ENCODE measurements at places on chromosomes 2 and 18.

DNA sequence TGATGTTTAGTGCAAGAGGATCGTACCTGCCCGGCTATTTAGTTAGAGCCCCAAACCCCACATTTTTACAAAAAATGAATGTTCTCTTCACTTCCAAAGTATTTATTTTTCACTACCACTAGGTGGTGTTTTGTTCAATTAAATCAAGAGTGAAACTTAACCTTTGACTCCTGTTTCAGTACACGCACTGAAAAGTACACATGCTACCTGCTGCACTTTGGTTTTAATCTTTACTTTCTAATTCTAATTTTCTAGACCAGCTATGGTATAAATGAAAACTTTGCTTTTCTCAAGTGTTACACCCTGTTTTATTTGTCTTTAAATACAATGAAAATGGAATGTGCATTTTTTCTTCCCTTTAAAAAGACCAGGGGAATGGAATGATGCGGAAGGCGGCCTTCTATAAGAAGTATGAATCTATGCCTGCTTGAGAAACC lies 31.4 kb upstream of the CHN1 start:
- DNase-seq: no peak

GRCh38 chr2:191167766-191168165 lies 17.0 kb upstream of the STAT4 start:
- DNase-seq: peak; percentile 88

- DNase-seq: no peak
Measured at GRCh38 chr2:99648178-99648844, 158.5 kb upstream of the REV1 start.

DNA sequence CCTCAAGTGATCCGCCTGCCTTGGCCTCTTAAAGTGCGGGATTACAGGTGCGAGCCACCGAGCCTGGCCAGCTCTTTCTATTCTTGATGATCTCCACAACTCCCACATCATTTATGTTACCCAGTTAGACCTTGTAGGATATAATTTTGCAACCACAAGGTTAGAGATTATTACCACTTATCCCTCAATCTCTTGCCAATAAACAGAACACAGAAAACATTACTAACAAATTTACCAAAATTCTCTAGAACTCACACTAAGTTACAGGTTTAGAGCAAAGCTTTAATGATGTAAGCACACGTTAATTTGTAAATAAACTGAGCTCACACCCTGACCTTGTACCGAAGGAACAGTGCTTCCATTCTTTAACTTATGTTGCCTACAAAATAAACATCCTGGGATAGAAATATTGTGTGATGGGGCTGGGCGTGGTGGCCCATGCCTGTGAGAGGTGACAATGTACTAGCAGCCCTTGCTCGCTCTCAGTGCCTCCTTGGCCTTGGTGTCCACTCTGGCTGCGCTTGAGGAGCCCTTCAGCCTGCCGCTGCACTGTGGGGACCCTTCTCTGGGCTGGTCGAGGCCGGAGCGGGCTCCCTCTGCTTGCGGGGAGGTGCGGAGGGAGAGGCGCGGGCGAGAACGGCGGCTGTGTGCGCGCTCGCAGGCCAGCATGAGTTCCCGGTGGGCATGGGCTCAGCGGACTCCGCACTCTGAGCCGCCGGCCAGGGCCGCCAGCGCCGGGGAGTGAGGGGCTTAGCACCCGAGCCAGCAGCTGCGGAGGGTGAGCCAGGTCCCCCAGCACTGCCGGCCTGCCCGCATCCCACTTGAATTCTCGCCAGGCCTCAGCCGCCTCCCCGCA lies 42.1 kb upstream of the ITSN2 start:
- DNase-seq: no peak

DNA sequence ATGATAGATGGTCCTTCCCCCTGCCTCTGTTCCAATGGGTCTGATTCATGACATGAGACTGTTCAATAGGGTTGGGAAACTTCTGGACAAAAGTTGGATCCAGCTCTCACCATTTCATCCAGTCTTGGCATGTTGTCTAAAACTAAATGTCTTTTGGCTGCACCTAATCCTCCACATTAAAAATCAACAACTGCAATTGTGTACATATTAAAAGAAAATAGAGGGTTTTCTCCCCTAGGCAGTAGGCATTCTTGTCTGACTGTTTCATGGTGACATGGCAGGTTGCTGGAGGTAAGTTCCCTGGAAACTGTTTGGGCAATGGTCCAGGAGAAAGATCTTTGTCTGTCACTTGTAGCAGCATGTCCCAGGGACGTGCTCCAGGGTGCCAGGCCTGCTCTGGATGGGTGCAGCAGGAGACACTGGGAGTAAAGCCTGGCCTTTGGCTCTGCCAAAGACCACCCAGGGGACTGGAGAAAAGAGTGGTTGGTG lies 135.8 kb downstream of the TCF4 start:
- no peak for DNase-seq

- peak; percentile 41 for DNase-seq
Measured at GRCh38 chr2:1556776-1557466, 143.7 kb downstream of the TPO start.

- no peak for DNase-seq
Measured at GRCh38 chr2:100223502-100223901, 81.1 kb upstream of the AFF3 start.

DNA sequence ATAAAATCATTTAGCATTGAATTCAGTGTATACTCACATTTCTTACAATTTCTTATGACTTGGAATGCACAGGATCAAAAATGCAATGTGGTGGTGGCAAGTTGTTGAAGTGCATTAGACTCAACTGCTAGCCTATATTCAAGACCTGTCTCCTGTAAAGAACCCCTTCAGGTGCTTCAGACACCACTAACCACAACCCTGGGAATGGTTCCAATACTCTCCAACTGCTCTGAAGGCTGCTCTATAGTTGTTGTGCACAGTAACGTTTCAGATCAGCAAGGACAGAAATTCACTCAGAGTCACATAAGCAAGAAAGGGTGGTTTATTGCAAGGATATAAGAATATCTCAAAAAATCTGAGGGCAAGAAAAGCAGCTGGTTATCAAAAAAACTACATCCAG lies 6.5 kb downstream of the GKN1 start:
- DNase-seq: no peak

- DNase-seq: no peak
Measured at GRCh38 chr18:48123324-48123723, 192.9 kb upstream of the SMAD2 start.

- no peak for DNase-seq
Measured at GRCh38 chr2:48209214-48209885, 303.1 kb upstream of the FBXO11 start.

DNA sequence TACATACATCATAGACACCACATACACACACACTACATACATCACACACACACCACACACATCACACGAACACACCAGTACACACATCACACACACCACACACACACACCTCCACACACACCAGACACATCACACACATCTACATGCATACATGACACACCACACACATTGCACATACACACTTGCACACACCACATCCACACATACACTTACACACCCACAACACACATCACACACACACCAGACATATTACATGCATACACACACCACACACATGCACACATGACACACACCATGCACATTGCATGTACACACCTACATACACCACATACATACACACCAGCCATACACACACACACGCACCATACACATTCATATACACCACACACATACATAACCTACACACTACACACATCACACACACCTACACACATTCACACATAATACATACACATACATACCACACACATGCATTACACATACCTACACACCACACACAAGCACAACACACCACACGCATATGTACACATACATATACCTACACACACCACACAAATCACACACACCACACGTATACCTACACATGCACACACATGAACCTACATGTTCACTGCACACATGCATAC lies 156.5 kb downstream of the NDUFA10 start:
- DNase-seq: no peak

DNA sequence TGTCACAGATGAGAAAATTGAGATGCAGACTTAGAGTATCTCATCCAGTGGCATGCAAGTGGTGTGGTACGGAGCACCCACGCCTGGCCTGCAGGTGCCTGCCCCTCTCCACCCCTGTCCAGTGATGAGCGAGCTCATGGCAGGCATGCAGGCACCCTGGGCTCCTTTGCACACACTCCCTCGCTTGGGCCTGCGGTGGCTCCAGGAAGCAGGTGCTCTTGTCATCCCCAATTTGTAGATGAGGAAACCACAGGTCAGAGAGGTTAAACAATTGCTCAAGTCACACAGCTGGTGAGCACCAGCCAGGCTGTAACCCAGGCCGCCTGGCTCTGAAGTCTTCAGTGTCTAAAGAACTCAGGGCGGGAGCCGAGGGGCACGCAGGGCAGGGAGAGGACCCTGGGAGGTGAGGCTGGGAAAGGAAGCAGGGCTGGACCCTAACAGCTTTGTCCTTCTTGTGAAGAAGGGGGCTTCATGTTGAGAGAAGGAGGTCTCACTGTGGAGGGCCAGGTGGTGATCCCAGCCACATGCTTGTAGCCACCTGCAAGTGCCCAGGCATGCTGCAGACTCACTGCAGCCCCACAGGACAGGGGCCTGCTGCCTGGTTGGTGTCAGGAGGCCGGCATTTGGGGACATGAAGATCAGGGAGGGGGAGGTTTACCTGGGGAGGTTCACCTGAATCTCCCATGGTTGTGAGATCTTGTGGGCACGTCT lies 166.2 kb downstream of the SH3RF3 start:
- no peak for DNase-seq

GRCh38 chr2:205053827-205054410 lies 508.6 kb downstream of the PARD3B start:
- no peak for DNase-seq

DNA sequence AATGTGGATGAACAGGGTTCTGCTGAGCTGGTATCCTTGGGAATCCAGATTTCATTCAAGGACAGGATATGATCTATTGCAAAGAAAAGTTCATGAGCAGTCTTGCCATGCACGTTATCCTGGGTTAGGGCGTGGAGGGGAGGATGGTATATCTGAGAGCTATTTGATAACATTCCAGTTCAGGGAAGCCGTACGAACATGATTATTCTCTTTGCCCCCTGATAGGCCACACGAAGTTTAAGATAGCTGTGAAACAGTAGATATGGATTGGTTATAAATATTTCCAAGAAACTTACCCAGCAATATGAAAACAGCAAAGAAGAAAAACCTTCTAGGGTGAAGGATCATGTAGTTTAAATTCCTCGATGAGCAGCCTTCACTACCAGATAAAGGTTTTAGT lies 171.9 kb downstream of the LTBP1 start:
- DNase-seq: no peak

DNA sequence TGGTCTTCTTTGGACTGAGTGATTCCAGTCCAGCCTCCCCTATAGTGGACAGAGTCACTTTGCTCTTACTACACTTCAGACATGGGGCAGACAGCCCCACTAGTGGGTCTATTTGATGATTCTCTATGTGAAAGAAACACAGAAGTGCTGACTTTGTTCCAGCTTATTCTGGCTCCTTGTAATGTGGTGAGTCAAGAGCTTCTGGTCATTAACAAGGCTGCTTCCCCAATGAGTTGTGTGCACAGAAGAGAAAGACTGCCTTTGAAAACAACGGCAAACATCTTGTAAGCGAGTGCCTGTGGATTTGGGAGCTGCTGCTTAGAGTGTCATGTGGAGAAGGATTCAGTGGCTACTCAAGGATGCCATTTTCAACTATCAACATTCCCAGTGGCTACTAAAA lies 39.1 kb downstream of the RMC1 start:
- no peak for DNase-seq

DNA sequence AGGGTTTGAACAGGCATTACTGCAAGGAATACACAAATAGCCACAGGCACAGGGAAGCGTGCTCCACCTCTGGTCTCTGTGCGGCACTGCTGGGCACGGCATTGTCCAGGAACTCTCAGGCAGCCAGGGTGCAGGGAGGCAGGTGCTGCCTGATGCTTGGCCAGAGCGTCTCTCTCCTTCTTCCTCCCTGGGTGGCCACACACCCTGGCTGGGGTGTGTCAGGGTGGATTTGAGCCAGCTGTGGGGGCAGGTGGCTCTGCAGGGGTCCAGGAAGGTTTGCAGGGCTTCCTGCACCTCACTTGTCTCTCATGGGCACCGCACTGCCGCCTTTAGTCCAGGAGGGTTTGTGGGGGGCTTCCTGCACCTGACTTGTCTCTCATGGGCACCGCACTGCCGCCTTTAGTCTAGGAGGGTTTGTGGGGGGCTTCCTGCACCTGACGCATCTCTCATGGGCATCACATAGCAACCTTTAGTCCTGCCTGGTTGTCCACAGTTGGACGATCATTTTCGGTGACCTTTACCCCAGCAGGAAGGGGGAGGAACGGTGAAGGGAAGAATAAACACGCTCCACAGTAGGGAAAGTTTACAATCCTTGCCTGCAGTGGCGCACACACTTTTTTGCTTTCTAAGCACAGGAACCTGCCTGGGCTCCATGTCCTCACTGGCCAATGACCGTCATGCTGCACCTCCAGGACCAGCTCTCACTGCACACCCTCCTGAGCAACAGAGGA lies 332.9 kb downstream of the EIPR1 start:
- no peak for DNase-seq

GRCh38 chr18:36328385-36328858 lies 30.9 kb downstream of the FHOD3 start:
- DNase-seq: no peak

- DNase-seq: peak; percentile 28
Measured at GRCh38 chr18:74682991-74683297, 85.3 kb downstream of the ZNF407 start.

GRCh38 chr2:214800180-214800579 lies 9.3 kb downstream of the BARD1 start:
- no peak for DNase-seq

DNA sequence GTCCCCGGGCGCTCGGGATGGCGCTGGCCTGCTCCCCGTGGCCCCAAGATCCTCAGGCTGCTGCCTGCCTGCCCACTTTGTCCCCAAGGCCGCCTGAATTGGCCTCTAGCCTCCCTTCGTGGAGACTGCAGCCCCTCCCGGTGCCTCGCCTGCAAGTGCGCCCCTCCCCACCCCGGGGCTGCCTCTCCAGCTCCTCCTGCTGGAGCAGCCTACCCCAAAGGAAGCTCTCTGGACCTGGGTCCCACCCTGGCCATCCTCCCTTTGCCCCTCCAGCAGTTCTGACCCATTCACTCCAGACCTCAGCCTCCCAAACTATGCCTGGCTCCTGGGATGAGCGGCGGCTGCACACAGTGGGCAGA lies 6.2 kb downstream of the ESPNL start:
- DNase-seq: no peak

GRCh38 chr2:68428746-68429145 lies 38.3 kb downstream of the FBXO48 start:
- DNase-seq: no peak

- no peak for DNase-seq
Measured at GRCh38 chr2:183348492-183348891, 224.2 kb downstream of the NUP35 start.

- no peak for DNase-seq
Measured at GRCh38 chr2:42045352-42045751, 2.5 kb upstream of the PKDCC start.

GRCh38 chr2:88099798-88100488 lies 27.9 kb downstream of the FABP1 start:
- DNase-seq: peak; percentile 13

DNA sequence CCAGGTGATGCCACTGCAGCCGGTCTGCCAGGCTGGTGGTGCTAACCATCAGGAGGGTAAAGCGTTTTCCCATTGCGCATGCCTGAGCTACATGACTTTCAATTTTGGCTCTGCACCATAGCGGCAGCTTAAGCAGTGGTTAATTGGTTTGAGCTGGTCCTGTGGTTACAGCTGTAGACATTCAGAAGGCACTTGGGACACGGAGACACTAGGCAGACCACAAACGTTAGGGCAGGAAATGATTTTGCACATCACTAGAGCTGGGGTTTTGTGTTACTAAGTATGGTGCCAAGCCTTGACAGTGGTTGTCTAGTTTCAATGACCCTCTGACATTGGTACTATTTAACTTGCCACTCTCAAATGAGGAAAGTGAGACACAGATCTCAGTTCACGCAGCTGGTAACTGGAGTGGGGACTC lies 28.9 kb upstream of the CNOT11 start:
- no peak for DNase-seq

- DNase-seq: no peak
Measured at GRCh38 chr2:120617055-120617454, 118.6 kb upstream of the GLI2 start.

Measured in fibroblast of the conjunctiva (primary cell).